Right lung (tissue), 10 donors: ENCODE measurements at places on chromosomes 5 and 9.

GRCh38 chr5:93610581-93611272, 27.7 kb downstream of the NR2F1 start:
- no peak for DNase-seq

GRCh38 chr5:36181774-36182173, 29.9 kb downstream of the SKP2 start:
- DNase-seq = no peak

GRCh38 chr5:180179442-180180420, 29.3 kb downstream of the RASGEF1C start:
- no peak for DNase-seq

DNA sequence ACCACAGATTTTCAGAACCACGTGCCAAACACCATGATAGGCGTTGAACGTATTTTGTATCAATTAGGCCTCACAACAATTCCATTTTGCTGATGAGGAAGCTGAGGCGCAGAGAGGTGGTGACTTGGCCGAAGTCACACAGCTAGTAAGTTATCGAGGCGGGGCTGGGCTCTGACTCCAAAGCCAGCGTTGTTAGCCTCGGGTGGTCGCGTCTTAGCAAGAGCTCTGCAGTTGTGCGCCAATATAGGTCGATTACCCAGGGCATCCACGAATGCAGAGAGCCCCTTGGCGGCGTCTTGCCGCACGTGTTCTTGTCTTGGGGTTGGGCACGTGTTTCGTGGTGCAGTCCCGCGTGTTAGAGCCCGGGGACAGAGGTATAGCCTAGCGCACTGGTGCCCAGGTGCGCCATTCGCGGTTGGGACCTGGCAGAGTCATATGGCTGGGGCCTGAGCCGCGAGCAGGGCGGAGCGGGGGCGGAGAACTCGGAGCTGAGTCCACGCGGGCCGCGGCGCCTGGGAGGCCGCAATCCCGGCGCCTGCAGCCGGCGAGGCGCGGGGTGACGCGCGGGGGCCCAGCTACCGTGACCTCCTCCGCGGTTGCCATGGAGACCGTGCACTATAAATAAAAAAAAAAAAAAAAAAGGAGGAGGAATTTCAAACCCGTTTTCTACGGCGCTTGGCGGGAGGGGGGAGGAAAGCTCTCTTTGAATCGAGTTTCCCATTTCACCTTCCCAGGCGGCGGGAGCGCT, 62.3 kb downstream of the CXXC5 start:
- no peak for DNase-seq

DNA sequence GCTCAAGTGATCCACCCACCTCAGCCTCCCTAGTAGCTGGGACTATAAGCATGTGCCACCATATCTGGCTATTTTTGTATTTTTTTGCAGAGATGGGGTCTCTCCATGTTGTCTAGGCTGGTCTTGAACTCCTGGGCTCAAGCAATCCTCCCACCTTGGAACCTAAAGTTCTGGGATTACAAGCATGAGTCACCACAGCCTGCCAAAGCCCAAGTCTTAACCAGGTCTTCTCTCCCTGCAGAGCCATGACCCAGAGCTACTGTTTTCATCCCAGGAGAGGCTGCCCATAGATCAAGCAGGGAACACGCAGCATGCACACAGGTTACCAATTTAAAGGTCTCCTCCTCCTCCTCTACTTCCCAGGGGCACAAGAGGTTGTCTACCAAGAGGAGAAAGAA, 29.7 kb downstream of the PCDHGC5 start:
- no peak for DNase-seq

DNA sequence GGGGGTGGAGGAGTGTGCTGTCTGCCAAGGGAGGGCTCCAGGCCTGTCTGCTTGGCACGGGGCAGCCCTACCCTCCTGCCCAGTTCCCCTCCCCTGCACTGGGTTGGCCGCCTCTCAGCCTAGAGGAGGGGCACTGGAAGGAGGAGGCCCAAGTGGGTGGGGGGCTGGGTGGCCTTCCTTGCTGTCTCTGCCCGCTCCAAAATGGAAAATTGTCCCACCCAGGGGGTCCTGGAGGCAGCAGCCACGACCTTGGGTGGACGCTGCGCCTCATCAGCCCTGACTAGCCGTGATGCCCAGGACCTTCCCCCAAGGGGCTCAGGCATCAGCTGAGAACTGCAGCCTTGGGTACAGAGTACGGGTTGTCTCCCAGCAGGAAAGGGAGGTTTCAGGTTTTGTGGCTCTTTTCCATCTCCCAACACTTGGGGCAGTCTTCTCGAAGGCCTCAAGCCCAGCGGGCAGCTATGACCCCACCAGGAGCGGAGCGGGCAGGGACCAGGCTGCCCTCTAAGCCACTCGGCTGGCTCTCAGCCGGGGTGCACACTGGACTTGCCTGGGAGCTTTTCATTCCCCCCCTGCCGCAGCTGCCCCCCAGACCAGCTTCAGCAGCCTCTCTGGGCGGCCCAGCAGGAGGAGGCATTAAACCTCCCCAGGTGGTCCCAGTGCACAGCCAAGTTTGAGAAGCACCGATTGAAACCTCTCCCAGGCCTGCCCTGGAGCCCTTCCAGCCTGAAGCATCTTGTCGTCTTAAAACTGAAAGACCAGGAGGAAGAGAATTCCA, 20.6 kb downstream of the NTNG2 start:
- DNase-seq = no peak

GRCh38 chr5:141338538-141339306, at the start of gene PCDHGA2:
Gene PCDHGA2 (plus strand): TSS chr5:141338760.
- no peak for DNase-seq

DNA sequence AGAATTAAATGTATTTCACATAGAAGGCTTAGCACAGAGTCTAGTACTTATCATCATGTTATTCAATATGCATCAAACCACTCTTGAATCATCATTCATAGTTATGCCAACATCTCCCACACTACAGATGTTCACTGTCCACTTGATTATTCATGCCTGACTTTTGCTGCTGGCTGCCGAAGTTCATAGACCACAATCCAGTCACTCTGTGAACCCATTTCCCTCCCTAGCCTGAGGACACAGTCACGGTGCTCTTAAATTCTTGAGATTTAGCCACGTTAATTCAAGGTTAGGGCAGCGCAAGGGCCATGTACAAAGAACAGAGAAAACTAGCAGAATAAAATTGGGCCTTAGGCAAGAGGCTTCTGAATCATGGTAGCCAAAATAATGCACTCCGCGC, 32.4 kb downstream of the ABCA1 start:
- no peak for DNase-seq

DNA sequence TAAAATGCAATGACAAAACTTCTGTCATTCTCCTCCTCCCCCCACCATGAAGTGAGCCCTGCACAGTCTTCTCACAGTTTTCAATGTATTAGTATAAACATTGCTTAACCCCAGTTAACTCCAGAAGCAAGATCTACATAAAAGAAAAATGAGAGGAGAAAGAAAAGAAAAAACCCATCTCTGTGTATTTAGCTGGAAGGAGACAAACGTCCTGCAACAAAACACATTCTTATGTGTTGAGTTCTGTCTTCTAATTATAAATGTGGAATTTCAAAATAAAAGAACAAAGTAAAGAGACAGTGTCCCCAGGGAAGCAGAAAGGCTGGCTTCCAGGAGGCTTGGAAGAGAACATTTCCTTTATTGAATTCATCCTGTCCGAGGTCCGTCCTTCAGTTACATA, 491.9 kb upstream of the TUSC1 start:
- DNase-seq = no peak

- no peak for DNase-seq
Observed at GRCh38 chr5:5592541-5592940, 170.1 kb downstream of the ICE1 start.

GRCh38 chr9:132015866-132016265, 63.8 kb downstream of the MED27 start:
- DNase-seq = no peak

GRCh38 chr9:112327718-112328450, 5.5 kb downstream of the PTBP3 start:
- no peak for DNase-seq

- DNase-seq = no peak
Observed at GRCh38 chr5:150441813-150442698, 7.5 kb downstream of the RPS14 start.

DNA sequence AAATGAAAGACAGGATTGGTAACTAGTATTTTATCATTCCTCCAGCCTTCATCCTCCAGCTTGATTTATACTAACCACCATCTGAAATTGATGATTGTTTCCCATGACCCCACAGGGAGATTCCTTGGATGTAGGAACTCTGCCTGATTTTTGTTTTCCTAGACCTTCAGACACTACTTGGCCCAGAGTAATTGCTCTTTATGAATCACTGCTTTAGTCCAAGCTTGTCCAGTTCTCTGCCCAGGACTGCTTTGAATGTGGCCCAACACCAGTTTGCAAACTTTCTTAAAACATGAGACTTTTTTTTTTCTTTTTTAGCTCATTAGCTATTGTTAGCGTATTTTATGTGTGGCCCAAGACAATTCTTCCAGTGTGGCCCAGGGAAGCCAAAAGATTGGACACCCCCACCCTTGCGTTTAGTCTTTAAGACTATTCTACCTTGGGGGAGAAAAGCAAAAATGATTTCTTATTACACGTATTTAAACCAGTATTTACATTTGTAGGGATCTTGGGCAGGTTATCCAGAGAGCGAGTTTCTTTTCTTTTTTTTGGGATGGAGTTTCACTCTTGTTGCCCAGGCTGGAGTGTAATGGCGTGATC, 18.4 kb downstream of the BASP1 start:
- DNase-seq = no peak

- no peak for DNase-seq
Observed at GRCh38 chr9:131484051-131484445, 18.7 kb upstream of the POMT1 start.

GRCh38 chr5:157160001-157160400, 6.1 kb downstream of the GARIN3 start:
- DNase-seq = no peak

DNA sequence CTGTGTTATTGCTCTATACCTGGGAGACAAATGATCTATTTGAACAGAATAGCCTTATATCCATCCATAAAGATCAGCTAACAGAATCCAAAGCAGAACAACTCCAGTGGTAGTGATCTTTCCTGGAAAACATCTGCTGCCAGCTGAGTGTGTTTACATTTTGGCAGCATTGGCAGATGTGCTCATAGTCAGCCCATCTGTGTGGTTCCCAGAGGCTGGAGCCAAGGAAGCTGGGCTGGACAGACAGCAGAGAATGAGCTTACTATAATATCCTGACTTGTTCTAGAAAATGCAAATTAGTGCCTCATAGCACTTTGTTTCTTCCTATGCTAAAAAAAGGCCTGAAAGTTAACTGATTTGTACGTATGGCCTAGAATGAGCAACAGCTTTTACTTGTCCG, 99.7 kb downstream of the ST8SIA4 start:
- DNase-seq = no peak

- DNase-seq = no peak
Observed at GRCh38 chr5:96703384-96703920, 41.3 kb downstream of the CAST start.

GRCh38 chr5:112883192-112883591, 22.1 kb downstream of the SRP19 start:
- DNase-seq = no peak

- DNase-seq = no peak
Observed at GRCh38 chr5:169590602-169591001, 7.0 kb downstream of the SPDL1 start.

DNA sequence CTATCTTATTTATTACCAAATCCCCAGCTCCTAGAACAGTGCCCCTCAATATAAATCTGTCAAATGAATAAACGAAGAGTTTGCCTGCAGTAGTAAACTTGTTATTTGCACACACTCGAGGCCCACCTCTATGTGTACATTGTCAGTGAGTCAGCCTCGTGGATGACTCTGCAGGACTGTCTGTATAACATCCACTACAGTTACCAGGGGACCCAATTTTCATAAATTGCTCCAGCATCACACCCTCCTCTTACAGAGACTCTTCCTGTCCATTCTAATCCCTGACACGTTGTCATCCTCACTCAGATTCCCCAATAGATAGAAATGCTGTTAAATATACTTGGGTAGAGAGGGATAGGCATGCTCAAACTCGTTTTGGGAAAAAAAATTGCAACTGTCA, 478.5 kb downstream of the RAB3C start:
- no peak for DNase-seq

DNA sequence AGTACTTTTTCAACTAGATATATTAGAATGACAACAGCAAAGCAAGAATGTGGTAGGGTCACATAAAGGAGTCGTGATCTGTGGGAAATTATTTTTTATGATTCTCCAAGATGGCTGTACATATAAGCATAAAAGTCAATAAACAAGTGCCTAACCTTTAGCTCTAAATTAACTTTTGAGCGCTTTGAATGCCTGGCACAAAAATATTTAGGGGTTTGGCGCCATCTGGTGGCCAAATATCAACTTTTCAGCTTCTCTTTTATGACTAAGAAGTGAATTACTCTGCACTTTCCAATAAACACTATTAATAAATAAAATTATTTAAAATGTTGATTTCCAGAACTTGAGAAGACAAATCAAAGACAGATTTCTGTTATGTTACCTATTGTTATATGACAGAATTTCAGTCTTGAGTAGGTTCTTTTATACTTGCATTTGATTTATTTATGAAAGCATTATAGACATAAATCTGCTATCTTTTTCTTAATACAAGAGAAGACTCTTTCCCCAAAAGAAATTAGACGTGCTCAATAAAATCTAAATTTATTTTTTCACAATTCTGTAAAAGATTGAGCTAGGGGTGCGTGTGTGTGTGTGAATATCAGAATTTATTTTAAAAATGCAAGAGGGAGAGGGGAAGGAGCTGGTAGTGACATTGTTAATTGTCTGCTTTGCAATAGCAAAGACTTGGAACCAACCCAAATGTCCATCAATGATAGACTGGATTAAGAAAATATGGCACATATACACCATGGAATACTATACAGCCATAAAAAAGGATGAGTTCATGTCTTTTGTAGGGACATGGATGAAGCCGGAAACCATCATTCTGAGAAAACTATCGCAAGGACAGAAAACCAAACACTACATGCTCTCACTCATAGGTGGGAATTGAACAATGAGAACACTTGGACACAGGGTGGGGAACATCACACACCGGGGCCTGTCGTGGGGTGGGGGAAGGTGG, 36.7 kb upstream of the ARRDC3 start:
- peak; percentile 42 for DNase-seq

- DNase-seq = no peak
Observed at GRCh38 chr9:136493567-136493971, 10.7 kb upstream of the SEC16A start.
